Omental fat pad (tissue), 4 donors: ENCODE measurements at places on chromosomes 5 and 9. TPM values are rescaled to one million over a fixed set of nuclear protein-coding genes. Genes with fewer than 3 reads are reported as not detected.

DNA sequence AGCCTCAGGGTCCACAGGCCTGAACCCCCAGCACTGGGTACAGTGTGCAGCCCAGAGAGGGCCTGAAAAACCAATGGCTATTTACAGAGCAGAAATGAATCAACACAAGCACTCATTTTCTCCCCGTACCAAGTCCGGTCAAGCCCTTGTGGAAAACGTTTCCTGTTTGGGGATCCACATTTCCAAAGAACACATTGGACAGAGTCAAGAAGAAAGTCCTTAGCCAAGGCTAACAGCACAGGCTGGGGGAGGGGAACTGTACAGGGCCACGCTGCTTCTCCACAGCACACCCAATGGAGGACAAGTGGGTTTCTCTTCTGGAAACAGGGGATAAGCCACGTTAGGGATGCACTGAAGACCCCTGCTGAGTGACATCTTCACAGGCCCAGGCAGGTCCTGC lies 62.3 kb downstream of the NSUN2 start:
- DNase-seq = no peak

DNA sequence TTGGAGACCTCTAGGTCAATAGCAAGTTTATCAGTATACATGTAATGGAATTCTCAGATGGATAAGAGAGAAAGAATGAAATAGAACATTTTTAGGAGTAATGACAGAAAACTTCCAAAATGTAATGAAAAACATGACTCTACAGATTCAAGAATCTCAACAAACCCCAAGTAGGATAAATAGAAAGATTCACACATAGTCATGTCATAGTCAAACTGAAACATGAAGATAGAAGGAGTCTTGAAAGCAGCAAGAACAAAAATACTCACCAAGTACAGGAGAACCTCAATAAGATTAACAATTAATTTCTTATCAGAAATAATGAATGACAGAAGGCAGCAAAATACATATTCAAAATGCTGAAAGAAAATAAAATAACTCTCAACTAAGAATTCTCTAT lies 164.5 kb downstream of the SPATA31D1 start:
- no peak for DNase-seq

- DNase-seq = no peak
Observed at GRCh38 chr5:88552426-88552825, 283.8 kb upstream of the TMEM161B start.

Gene LCN6
- 5.0 TPM for total RNA-seq

GRCh38 chr5:36392818-36393217 lies 91.1 kb upstream of the RANBP3L start:
- no peak for DNase-seq

DNA sequence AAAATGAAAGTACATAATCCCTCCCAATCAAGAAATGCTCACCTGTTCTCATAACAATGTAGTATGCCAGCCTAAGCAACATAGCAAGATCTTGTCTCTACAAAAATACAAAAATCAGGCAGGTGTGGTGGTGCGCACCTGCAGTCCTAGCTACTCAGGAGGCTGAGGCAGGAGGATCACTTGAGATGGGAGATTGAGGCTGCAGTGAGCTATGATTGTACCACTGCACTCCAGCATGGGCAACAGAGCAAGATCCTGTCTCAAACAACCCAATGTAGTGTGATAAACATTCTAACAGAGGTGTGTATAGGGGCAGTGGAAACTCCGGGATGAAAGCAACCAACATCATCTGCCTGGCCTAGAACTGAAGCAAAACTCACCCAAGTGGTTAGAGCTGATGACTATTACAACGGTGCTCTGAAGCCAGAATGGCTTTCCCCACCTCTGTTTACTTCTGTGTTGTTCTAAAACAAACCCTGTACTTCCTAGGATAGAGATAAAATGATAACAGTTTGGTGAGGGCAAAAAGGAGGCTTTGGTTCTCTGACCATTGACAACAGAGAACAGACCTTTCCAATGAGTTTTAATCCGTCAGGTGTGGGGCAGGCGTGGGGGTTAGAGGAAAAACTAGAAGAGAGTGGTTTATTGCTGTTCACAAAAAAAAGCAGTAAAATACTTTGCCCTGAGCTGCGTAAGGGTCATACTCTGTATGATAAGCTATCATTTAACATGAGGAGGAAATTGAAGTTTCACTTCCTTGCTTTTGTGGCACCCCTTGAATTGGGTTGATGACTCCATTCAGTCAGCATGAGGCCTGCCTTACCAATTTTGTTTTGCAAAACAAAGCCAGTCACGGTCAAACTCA lies 18.9 kb downstream of the WNT8A start:
- DNase-seq = no peak

GRCh38 chr5:147690595-147690994 lies 91.9 kb downstream of the JAKMIP2 start:
- no peak for DNase-seq

Gene LPCAT1
- 36.4 TPM for total RNA-seq

Gene SLC22A5
- total RNA-seq = 37.1 TPM

GRCh38 chr9:5621327-5621726 lies 7.6 kb upstream of the RIC1 start:
- DNase-seq = no peak

Gene HAVCR1
- total RNA-seq = 0.19 TPM

DNA sequence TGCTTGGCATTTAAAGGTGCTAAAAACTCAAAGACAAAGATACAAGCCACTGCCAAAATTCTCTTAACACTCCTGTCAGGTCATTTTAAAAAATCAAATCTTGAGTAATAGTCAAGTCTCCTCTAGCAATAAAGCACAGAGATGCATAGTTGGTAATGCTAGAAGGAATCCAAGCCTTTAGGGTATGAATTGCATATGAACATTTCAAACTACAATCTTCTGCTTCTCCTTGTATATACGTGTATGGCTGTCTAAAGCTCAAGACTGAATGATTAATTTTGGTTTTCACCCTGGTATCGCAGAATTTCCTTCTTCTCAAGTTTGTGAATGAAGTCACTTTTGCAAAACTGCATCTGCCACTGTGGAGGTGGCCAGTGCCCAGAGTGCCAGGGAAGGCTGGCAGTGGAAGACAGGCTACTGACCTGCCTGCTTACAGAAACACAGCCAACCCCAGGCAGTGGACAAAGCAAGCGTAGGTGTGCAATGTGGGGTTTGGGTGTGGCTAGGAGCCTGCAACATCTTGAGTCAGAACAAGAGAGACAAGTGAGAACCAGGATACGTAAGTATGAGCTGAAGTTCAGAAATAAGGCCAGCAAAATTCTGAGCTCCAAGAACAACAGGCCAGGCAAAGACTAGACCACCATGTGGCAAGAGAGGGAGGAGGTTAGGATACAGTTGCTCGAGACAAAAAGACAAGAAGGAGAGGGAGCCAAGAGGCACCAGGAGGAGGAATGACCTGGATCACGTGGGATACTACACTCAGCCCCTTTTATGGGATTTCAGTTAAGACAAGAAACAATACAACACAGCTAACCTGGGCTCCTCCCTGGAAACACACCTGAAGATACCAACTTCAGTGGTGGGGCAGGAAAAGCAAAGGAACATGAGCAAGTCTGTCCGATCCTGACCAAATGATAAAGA lies 22.6 kb downstream of the MYO10 start:
- DNase-seq = no peak

DNA sequence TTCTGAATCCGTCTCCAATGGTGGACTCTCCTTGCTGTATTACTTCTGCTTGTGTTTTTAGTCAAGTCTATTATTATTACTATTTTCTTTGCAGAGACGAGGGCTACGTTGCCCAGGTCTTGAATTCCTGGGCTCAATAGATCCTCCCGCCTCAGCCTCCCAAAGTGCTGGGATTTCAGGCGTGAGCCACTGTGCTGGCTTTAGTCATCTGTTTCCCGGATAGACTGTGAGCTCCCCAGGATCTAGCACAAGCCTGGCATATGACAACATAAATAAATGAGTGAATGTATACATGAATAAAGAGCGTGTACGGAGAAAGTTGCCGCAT lies 439 bp upstream of the DDX46 start:
- no peak for DNase-seq

GRCh38 chr5:137735555-137736284 lies at the start of gene KLHL3:
KLHL3 (minus strand) TSS chr5:137736089; CDS start chr5:137735646, 443 bp downstream.
- no peak for DNase-seq

- DNase-seq = no peak
Observed at GRCh38 chr5:146644831-146645230, 128.8 kb upstream of the GPR151 start.

Gene FREM1
- total RNA-seq = 1.7 TPM

GRCh38 chr5:131563434-131564228 lies 71.4 kb downstream of the RAPGEF6 start:
- DNase-seq = no peak

DNA sequence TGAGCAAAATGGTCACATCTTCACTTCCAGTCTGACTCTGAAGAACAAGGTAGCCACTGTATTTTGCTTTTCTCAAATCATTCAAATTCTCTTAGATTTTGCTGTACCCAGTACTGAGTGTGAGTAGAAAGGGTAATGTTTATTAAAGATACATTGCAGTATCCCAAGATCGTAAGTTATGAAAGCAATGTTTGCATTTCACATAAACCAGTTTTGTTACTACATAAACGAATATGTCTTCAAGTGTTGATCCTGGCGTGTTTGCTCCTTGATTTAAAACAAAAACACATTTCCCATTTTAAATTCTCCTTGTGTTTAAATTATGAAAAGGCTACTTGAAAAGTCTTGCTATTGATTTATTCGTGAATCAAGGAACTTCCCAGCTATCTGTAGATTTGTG lies 22.0 kb downstream of the SNX30 start:
- no peak for DNase-seq

DNA sequence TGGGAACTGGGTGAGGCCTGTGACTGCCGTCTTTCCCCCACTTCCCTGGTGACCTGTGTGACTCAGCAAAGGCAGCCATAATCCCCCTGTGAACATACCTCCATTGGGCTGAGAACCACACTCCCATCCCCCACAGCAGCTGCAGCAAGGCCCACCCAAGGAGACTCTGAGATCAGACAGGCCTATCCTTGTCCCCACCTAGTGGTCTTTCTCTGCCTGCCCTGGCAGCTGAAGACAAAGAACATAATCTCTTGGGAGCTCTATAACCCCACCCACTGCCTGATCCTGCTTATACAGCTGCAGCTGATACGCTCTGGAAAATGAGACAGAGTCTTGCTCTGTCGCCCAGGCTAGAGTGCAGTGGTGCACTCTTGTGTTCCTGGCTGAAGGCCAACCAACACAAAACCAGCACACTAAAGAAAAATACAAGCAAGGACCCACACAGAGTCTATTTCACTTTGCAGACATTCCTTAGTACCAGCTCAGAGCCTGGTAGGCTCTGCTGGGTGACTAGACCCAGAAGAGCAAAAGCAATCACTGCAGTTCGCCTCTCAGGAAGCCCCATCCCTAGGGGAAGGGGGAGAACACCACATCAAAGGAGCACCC lies 106.7 kb downstream of the MCTP1 start:
- no peak for DNase-seq

Gene CSF1R
- total RNA-seq = 55.6 TPM

- no peak for DNase-seq
Observed at GRCh38 chr9:99050292-99050911, 54.5 kb upstream of the TGFBR1 start.

GRCh38 chr5:40278881-40279280 lies 400.8 kb upstream of the PTGER4 start:
- no peak for DNase-seq

DNA sequence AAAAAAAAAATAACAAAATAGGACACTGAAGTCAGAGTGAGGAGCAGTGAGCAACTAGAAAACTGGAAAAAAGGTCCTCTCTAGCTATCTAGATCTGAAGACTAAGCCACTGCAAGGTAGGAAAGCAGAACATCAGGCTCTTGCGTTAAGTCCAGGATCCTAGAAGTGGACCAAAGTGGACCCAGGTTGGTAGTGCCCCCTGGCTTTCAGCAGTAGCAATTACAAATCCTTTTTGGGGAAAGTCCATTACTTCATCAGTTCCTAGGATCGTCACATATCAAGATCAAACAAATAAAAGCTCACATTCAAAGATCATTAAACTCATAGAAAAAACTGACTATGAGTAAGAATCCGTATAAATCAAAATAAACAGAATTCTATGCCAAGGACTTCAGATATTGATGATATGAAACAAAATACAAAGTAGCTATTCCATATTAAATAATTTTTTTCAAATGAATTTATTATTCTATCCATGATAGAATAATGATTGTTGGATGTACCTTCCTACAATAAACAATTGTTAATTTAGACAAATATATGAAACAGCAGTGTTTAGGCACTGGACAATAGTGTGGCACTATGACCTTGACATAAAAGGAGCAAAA lies 6.5 kb upstream of the RICTOR start:
- no peak for DNase-seq

DNA sequence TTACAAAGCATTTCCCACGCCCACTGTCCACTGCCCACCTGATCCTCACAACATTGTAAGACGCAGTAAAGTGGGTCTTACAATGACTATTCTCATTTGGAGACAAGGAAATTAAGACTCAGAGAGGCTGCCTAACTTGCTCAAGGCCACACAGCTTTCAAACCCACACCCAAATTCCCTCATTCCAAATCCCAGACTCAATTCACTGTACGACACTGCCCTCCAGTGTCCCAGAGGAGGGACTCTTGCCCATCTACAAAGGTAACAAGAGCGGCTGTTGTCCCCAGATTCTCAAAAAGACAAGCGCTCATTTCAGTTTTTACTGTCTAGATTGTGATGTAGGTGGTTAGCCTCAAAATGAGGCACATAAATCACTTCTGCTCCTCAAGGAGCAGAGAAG lies 184.6 kb downstream of the ACTL7B start:
- no peak for DNase-seq

Gene NR2F1-AS1
- 25.4 TPM for total RNA-seq

DNA sequence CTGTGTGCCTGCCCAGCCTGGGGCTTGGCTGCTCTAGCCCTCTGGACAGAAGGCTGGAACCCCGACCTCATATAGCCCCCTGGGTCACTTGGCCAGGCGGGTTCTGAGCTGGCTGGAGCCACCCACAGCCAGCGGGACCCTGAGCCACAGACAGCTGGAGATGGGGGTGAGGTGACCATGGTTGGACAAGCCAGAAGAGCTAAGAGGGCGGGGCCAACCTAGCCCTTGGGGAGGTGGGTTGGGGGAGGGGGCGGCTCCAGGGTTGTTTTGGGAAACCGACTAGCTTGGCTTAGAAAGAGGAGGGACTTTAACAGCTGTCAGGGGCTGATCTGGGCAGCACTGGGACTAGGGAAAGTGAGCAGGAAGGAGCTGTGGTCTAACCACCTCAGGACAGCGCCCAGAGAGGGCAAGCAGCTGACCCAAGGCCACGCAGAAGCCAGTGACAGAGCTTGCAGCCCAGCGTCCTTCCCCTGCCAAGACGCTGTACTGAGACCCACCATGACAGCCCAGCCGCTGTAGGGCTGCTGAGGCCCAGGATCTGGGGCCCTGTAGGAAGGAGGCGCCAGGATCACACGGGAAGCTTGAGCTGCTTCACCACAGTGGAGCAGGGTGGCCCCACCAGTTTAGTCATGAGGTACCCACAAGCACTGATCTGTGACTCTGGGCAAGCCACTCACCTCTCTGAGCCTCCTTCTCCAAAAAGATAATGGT lies 2.2 kb downstream of the AIF1L start:
- DNase-seq = no peak

- no peak for DNase-seq
Observed at GRCh38 chr5:122056913-122057312, 21.1 kb downstream of the LOX start.

- DNase-seq = no peak
Observed at GRCh38 chr5:91179018-91179417, 204.1 kb downstream of the ARRDC3 start.

Gene CCL28
- 1.4 TPM for total RNA-seq

- DNase-seq = no peak
Observed at GRCh38 chr9:4289411-4290326, 10.2 kb downstream of the GLIS3 start.

GRCh38 chr5:132807163-132807838 lies 5.8 kb upstream of the SOWAHA start:
- DNase-seq = no peak

Gene EDIL3
- 4.0 TPM for total RNA-seq
